ENCODE measurements at places on chromosomes 2 and 18. TPM values are rescaled to one million over a fixed set of nuclear protein-coding genes. Genes with fewer than 3 reads are reported as not detected.
A peak's percentile ranks its signal among the peaks of the same experiment; 100 is the strongest.

GRCh38 chr2:11227595-11227994, 72.3 kb downstream of the SLC66A3 start:
- DNase-seq = no peak

DNA sequence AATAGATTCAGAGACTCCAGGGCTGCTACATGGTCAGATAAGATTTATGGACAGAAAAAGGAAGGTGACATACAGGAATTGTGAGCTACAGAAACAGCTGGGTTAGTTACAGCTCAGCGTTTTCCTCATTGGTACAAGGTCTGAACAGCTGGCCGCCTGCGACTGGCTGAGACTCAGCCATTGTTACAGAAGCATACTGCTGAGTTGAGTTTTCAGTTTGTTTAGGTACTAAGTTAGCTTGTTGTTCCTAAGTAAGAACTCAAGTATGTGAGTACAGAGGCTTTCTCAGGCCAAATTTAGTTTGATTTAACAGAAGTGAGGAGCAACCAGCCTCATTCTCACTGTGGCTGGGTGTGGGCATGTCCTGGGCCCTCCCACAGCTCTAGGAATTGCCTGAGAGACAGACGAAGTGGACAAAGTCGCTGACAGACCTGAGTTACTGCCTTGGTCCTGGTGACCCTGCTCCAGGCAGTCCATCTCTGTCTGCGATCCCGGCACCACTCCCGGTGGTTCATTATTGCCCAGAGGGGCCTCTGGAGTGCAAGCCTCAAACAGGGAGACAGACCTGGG, 27.8 kb upstream of the RHOB start:
- DNase-seq = no peak

GRCh38 chr2:129367107-129367506, 612.4 kb upstream of the RAB6C start:
- no peak for DNase-seq

DNA sequence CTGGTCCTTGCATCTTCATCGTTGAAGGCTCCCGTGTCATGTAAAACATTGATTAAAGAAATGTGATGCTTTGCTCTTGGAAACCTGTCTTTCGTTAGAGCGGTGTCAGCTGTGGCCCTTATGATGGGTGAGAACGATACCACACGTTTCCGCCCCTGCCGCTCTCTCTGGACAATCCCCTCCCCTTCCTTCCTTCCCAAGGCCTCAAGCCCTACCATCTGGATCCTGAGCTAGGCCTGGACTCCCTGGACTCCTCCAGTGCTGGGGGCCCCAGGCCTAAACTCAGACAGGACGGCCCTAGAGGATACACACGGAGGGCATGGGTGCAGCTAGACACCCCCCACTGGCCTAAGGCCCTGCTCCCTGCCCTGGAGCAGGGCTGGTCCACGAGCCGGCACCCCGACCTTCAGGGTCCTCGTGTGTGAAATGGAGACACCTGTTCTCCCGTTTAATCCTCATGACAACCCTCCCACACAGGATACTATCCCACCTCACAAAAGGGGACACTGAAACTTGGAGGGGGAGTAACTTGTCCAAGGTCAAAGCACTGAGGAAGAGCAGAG, 13.2 kb downstream of the BIN1 start:
- no peak for DNase-seq

DNA sequence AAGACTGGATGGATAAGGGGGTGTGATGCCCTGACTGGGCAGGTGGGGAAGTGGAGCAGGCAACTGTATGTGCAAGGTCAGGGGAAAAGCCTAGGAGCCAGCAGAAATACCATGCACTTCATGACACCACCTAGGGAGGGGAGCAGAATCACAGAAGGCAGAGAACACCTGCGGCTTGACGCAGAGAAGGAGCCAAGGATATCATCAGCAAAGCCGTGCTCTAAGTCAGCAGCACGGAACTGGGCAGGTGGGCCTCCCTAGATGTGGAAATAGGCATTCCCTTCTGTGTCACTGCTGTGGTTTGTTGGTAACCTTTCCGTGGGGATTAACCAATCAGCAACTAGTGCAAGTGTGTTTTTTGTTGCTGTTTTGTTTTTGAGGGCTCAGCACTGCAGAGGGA, 41.3 kb downstream of the HDLBP start:
- DNase-seq = no peak

DNA sequence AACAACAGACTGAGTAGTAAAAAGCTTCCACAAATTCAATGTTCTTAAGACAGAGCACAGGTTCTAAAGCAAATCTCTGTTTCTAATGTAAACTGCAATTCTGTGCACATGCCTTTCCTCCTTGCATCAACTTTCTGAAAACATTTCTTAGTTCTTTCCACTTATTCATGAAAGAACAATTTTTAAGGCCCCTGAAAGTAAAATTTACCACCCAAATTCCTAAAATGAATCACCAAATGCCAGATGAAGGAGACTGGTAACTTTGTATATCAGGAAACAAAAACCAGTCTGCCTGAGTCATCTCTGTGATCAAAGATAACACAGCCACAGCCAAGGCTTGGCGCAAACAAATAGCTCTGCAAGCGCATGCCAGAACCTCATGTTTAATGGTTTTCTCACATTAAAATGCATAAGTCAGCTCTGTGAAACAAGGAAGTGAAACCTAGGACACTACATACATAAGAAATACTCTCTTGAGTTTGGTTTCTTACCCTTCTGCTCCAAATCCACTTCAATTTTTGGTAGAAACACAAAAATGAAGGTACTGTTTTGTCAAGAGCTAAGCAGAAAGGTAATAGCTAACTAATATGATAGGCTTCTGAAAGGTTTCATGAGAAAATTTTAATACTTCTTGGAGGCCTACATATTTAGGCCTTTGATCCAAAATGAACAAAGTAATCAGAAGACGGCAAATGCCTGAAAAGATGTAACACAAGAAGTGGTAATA, 169.4 kb downstream of the THADA start:
- DNase-seq = peak; percentile 82

GRCh38 chr18:27771571-27771970, 405.4 kb downstream of the CDH2 start:
- no peak for DNase-seq

DNA sequence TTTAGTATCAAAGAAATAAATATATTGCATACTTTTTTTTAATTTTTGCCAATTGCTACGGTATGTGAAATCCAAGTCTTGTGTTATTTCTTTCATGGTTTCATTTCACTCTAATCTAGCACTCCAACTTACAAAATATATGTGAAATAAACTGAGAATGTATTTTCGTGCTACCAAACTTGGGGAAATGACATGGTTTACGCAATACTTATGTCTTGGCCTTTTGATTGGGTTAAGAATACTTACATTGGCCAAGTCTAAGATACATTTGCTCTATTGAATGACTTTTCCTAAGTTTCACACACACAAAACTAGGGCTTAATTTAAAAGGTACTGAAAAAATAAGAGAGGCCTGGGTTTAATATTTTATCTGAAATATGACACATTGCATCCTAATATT, 80.5 kb downstream of the VRK2 start:
- no peak for DNase-seq

DNA sequence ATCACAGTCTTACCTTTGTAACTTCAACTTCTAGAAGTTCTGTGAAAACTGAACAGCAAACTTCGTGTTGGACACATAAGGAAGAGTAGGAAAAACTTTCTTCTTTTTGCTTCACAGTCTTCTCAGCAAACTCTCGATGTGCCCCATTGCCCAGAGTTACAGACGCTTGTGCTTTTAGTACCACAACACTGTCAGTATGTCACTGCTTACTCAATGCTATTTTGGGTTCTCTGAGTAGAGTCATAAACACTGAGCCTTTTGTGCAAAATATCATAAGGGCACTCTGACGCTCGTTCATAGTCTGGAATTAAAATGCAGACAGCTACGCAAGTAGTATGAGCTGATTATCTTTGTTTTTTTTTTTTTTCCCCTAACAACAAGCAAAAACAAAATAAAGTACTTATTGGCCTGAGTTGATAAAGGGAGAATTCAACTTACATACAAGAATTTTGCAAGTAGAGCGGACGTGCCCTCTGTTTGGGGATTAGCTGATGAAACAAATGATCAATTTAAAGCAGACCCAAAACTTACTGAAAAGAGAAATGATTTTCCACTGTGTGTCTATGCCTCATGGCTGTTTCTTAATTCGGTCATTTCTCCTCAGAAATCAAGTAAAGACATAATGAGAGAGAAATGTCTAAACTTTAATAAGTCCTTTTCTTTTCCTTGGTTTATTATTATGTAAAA, at the start of gene CDH19:
Gene CDH19 (minus strand): TSS at position 150 of the 687 bp plus-strand sequence. CDS start 31,886 bp downstream, outside the sequence.
- DNase-seq = no peak

DNA sequence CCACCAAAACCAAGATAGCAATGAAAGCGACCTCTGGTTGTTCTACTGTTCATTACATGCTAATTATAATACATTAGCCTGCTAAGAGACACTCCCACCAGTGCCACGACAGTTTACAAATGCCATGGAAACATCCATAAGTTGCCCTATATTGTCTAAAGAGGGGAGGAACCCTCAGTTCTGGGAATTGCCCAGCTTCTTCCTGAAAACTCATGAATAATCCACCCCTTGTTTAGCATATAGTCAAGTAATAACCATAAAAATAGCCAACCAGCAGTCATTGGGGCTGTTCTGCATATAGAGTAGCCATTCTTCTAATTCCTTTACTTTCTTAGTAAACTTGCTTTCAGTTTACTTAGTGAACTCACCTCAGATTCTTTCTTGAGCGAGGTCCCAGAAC, 189.8 kb upstream of the SOX11 start:
- DNase-seq = no peak

DNA sequence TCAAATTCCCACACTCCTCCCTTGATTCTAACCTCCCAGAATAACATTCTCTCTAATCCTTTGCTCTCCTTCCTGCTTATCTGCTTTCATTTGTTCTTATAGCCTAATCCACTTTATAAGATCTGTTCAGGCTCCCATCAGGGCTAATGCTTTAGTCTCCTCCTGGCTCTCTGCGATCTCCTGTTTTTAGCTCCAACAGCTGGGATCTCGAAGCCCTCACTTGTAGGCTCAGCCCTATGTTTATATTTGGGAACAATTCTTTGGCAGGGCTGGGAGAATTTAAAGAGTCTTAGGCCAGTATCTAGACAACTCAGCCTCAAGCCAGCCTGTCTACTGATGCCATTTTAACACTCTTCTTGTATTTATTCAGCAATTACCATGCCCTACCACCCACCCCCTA, 27.2 kb upstream of the RAPH1 start:
- DNase-seq = no peak

GRCh38 chr2:106972782-106973181, 86.8 kb upstream of the ST6GAL2 start:
- no peak for DNase-seq

DNA sequence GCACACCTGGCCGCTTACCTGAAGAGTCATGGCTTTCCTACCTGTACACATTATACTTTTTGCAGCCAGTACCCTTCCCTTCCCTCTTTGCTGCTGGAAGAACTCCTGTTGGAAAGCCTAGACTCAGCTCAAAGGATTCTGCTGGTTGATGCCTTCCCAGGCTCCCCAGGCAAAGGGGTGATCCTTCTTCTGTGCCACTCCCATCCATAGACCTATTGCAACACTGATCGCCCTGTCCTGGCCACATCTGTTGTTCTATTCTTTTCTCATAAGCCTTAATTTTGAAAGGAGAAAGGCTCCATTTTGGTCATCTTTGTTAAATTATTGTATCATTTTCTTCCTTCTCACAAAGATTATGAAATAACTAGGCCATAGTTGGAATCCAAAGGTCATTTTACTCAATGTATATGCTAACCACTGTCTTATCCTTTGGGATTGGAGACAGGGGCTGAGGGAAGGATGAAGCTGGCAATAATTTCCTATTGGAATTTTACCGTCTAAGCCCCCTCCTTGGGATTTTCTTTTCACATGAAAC, 3.4 kb upstream of the PRKCE start:
- DNase-seq = no peak

The SMYD1 gene
- not detected for total RNA-seq

The IGFBP5 gene
- total RNA-seq = 2.5 TPM

The PXDN gene
- 0.49 TPM for total RNA-seq
